Aorta (tissue), 5 donors: ENCODE measurements at places on chromosomes 2 and 18.
A peak's percentile ranks its signal among the peaks of the same experiment; 100 is the strongest.

DNA sequence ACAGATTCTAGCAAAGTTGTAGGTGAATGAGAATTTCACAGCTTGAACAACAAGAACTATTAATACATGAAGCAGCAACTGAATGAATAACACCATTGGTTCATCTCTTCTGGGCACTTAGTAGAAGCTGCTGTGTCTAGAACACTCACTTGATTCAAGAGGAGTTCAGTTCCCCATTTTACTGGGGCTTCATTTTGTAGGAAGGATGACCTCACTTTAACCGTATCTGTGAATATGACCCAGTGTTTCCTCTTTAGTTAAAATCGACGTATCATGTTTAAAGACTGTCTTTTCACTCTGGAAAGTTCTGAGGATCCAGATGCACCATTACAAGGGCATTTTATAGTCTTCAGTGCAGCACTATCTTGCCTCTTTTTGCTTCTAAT lies 47.8 kb downstream of the LRRTM1 start:
- DNase-seq, result no peak

- DNase-seq, result no peak
These were observed 439.2 kb upstream of the REG3G start for GRCh38 chr2:78586316-78586715.

- no peak for DNase-seq
These were observed 141.7 kb upstream of the CAB39 start for GRCh38 chr2:230570987-230571386.

- no peak for DNase-seq
These were observed 242.9 kb downstream of the KCNJ3 start for GRCh38 chr2:154941379-154941778.

GRCh38 chr18:7116792-7117389 lies 706 bp downstream of the LAMA1 start:
- no peak for DNase-seq

GRCh38 chr2:201188449-201188848 lies 5.5 kb downstream of the CASP10 start:
- no peak for DNase-seq

GRCh38 chr2:219460424-219460926 lies 25.8 kb downstream of the SPEG start:
- DNase-seq, result peak; percentile 96

GRCh38 chr2:180980943-180981911 lies 822 bp downstream of the UBE2E3 start:
- peak; percentile 79 for DNase-seq

GRCh38 chr2:117199511-117199910 lies 615.0 kb upstream of the DDX18 start:
- no peak for DNase-seq

DNA sequence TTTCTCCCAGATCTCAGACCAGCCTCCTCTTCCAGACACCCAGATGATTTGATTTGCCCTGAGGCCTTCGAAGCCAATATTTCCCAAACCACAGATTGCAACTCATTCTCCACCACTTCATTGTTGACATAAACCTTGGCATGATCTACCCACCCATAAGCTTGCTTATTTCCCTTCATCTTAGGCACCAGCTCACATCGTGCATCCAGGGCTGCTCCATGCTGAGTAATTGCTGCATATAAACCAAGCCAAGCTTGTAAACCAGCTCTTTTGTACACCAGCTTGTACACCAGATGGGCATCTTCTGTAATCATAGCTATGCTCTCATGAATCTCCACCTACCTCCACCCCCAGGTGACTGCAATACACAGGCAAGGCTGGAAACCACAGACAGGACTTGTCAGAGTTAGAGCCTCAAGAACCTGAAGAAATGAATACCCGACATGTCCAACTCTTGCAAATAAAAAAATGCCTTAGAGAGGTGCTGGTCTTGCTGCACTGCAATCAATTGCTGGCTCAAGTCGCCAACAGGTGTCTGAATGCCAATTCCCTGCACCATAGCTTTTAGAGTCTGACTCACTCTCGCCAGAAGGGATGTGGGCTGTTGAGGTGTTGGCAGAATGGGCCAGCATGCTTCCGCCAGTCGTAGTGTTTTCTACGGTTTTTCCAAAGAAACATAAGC lies 31.5 kb downstream of the TRABD2A start:
- DNase-seq, result no peak

GRCh38 chr2:121570667-121571055 lies 40.0 kb downstream of the RNU4ATAC start:
- no peak for DNase-seq

DNA sequence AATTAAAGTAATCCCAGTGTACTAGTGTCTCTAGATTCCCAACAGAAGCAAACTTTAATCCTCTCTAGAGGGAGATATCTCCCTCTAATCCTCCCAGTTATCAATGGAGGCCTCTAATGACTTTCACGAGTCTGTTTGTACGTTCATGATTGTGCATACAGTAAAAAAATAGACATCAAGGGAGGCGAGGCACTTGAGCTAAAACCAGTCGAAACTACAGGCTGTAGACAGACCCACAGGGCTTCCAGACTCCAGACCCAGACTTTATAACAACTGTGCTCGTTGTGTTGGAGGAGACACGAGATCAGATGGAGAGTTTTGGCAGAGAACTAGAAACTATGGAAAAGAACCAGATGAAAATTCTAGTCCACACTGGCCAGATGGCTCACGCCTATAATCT lies 7.0 kb downstream of the DGKD start:
- DNase-seq, result no peak

DNA sequence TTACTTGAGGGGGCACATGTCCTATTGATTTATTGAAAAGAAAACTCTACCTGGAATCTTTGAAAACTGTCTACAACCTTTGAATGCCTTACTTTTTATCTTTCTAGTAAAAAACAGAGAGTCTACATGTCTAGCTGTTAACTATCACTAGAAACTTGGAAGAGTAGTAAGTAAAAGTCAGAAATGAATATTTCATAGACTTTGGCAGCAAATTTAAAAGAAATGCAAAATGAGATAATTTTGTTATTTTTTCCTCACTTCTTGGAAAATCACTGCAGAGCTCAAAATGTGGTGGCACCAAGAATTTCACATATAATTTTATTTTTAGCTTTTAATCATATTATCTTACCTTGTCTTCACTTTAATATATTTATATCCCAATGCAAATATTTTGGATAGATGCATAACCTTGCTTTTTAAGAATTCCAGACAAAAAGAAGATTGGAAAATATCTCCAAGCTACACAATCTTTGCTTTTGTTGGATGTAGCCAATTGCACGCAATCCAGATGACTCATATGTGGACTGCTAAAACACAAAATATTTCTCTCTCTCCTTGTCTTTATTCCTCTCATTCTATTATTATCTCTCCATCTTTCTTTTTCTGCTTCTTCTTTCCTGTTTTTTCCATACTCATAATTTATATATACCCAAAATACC lies 92.2 kb upstream of the DSEL start:
- DNase-seq, result no peak

- no peak for DNase-seq
These were observed 54.7 kb upstream of the MGAT5 start for GRCh38 chr2:134199123-134199522.

DNA sequence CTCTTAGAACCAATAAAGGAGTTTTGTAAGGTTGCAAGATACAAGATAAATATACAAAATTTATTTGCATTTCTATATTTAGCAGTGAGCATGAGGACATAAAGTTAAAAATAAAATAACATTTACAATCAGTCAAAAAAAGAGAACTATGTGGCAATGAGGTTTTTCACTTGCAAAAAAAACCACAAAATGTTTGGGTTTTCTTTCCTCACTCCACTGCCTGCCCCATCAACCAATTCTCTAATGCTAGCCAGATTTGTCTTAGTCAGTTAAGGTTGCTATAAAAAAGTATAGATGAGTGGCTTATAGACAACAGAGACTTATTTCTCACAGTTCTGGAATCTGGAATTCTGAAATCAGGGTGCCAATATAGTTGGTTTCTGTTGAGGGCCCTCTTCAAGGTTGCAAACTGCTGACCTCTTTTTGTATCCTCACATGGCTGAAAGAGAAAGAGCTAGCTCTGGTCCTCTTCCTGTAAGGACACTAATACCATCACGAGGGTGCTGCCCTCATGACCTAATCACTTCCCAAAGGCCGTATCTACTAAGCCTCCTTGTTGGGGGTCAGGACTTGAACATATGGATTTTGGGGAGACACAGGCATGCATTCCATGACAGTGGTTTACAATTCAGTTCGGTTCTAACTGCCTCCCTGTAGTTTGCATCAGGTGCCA lies 566.2 kb downstream of the GALR1 start:
- no peak for DNase-seq

DNA sequence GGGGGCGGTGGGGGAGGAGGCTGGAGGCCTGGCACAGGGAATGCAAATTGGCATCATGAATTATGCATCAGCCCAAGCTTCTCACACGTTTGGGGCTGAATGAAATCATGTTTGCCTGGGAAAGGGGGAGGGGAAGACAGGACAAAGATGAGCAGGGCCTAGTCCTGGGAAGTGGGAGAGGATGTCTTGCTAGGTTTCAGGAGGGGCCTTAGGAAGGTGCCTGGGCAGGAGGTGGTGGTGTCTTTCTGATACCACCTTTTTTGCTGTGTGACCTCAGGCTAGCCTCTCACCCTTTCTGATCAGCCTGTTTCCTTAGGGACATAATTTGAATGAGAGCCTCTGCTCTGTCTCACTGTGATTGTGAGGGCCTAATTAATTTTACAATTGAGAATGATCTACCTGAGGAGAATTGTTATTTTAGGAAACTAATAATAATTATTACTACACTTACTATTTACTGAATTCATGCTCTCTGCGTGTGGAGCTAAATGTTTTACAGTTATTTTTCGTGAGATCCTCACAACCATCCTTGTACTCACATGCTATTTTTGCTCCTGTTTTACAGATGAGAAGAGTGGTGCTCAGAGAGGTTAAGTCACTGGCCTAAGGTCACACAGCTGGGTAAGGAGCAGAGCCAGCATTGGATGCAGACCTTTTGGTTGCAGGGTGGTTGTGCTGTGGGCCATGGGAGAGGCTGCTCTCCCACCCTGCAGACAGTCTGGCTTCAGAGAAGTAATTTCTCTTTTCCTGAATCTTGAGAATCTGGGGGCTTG lies 39.6 kb downstream of the INHBB start:
- no peak for DNase-seq

DNA sequence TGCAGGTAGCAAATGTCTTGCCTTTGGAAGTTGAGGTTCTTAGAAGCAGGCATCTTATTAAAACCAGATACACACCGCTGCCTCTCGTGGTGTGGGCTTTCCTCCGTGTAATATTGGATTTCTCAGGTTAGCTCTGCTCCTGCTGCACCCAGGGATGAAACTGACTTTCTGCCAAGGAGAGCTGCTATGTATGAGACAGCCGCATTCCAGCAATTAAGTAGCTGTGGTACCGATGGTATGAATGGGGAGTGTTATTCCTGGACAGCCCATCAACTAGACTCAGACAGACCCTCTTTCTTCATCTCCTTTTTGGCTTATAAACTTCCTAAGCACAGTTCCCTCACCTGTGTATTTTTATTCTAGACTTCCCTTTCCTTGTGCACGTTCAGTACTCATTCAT lies 6.8 kb upstream of the EHD3 start:
- DNase-seq, result no peak

GRCh38 chr2:234816491-234816890 lies 135.3 kb upstream of the SH3BP4 start:
- DNase-seq, result no peak

DNA sequence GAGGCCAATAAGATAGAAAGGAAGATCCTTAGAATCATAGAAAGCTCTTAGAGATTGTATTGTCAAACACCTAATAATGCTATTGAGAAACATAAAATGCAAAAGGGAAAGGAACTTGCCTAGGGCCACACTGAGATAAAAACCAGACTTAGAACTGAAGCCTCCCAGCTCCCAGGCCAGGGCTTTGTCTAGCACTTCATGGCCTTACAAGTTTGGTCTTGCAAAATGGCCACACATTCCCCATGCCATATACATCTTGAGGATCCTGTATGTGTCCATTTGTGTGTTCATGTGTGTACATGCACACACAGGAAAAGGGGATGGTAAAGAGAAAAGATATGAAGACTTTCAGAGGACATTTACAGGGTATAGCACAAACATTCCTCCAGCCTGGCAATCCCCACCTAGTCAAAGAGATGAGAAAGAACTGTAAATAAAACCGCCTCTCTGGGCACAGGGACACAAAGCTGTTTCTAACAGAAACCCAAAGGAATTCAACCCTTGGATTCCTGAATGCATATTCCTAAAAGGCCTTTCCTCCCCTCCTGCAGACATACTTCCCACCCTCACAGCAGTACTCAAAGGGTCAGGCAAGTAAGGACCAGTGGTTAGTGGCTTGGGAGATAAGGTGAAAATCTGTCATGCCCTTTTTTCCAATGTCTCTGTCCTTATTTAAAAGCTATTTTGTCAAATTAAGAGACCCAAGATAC lies 99.7 kb upstream of the KLHL29 start:
- DNase-seq, result no peak
